CD4-positive, alpha-beta memory T cell (primary cell): ENCODE measurements at places on chromosomes 4 and X. TPM values are rescaled to one million over a fixed set of nuclear protein-coding genes. Genes with fewer than 3 reads are reported as not detected.

DNA sequence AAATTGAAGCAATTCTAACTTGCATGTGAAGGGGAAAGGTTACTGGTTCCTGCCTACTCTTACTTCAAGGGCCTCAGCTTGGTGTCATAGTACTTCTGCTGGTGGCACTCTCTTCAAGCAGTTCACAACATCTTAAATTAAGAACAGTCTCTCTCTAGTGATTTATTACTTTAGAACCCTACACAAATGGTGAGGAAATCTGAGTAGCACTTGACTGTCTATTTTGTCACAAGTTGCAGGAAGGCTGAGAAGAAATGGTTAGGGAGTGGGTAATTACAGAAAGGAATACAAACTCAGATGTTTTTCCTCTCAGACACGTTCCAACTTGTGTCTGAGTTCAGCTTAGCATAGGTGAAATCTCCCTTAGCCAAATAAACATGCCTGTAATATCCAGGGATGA is 242.3 kb upstream of the GRIA3 start:
- no peak for DNase-seq
- no peaks in the 10 kb centered on the region for H3K27me3 ChIP-seq
- no peak overlapping the region for H3K27ac ChIP-seq
- no peaks in the 10 kb centered on the region for H3K4me1 ChIP-seq
- H3K4me3 ChIP-seq: no peak overlapping the region
- no peaks in the 10 kb centered on the region for H3K36me3 ChIP-seq

DNA sequence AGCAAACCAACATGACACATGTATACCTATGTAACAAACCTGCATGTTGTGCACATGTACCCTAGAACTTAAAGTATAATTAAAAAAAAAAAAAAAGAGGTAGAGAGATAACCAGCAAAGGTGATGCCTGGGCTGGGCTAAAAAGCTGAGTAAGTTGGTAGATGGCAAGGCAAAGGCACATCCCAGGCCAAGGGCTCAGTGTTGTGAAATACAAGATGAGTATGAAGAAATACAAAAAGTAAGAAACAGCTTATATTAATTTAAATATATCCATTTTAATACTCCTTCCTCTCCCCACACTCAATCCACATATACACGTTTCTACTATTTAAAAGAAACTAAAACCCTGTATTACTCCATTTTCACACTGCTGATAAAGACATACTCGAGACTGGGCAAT is 25.8 kb downstream of the TEC start:
- no peaks in the 10 kb centered on the region for H3K36me3 ChIP-seq
- no peak for DNase-seq
- no peaks in the 10 kb centered on the region for H3K27me3 ChIP-seq
- no peak overlapping the region for H3K4me3 ChIP-seq

GRCh38 chr4:24248674-24249630 is 335.4 kb downstream of the DHX15 start:
- no peaks in the 10 kb centered on the region for H3K27me3 ChIP-seq
- DNase-seq: no peak
- no peak overlapping the region for H3K27ac ChIP-seq
- H3K36me3 ChIP-seq: no peaks in the 10 kb centered on the region

- no peaks in the 10 kb centered on the region for H3K4me1 ChIP-seq
- H3K27ac ChIP-seq: no peak overlapping the region
- no peaks in the 10 kb centered on the region for H3K27me3 ChIP-seq
- no peak for DNase-seq
- no peaks in the 10 kb centered on the region for H3K36me3 ChIP-seq
- no peak overlapping the region for H3K4me3 ChIP-seq
These were observed 10.0 kb downstream of the FAM184B start for GRCh38 chr4:17771284-17771908.

The ALB gene
- total RNA-seq: not detected

The SATL1 gene
- not detected for total RNA-seq
